ENCODE measurements at places on chromosomes 16 and 17.

DNA sequence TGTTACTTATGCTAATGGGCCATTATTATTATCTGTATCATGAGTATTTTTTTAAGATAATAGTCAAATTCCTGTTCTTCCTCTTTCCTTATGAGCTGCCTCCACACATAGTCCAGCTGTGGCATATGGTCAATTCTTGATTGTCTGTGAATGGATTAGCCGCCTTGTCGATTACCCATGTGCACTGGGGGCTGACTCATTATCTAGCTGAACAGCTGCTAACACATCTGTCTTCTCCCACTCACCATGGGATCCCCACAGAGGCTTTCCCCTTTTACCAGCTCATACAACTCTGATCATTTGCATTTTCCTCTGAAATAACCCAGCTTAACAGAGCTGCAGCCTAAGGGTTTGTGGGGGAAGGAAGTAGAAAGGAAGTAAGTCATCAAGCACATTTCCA is 915.0 kb downstream of the CDH11 start:
- no peak for DNase-seq

- DNase-seq = no peak
These were observed 11.6 kb downstream of the LRRC3C start for GRCh38 chr17:39939106-39939505.

DNA sequence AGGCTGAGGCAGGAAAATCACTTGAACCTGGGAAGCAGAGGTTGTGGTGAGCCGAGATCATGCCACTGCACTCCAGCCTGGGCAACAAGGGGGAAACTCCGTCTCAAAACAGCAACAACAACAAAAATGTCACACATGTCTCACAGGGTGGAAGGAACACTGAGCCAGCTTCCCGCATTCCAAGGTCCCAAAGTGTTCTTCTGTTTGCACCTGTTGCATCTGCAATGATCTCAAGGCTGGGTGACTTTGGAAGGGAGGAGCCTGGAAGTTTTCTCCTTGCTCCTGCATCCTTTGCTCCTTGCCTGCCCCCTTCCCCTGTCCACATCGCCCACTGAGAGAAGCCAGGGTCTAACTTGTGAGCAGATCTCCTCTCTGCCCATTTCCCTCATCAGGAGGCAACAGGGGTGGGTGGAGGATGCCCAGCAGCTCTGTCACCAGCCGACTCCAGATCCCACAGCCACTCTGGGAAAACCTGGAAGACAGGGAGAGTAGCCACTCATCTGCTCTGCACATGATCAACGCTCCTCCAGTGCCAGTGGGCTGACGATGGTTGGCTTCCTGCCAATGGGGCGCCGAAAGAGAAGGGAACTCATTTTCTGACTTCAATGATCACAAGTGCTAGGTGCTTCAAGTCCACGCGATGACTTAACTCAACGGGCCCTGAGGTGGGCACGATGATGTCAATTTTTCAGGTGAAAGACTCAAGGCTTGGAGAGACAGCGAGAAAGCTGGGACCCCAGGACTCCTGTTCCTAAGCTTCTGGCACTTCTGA is 12.6 kb downstream of the CHST6 start:
- no peak for DNase-seq

GRCh38 chr17:81254955-81255717 is 16.0 kb downstream of the NDUFAF8 start:
- DNase-seq = no peak

- DNase-seq = no peak
These were observed 4.8 kb upstream of the UTS2R start for GRCh38 chr17:82366749-82367148.

GRCh38 chr17:29115961-29116803 is 64.0 kb downstream of the MYO18A start:
- DNase-seq = peak; percentile 14

GRCh38 chr17:73069841-73070240 is 22.6 kb downstream of the SLC39A11 start:
- DNase-seq = no peak

GRCh38 chr17:73516431-73516830 is 127.8 kb downstream of the SDK2 start:
- DNase-seq = no peak

GRCh38 chr16:74862743-74863244 is 88.2 kb upstream of the FA2H start:
- DNase-seq = no peak

- peak; percentile 67 for DNase-seq
These were observed at the start of gene MAZ for GRCh38 chr16:29806099-29806579. Gene MAZ (plus strand): TSS chr16:29806529. CDS start chr16:29806702, 173 bp downstream.

- no peak for DNase-seq
These were observed 868.4 kb upstream of the SOX9 start for GRCh38 chr17:71252436-71252835.

- no peak for DNase-seq
These were observed 40.3 kb downstream of the PKD1 start for GRCh38 chr16:2095315-2095853.

GRCh38 chr16:77660311-77660710 is 62.0 kb upstream of the NUDT7 start:
- DNase-seq = no peak

GRCh38 chr17:12421646-12422306 is 243.9 kb upstream of the MYOCD start:
- no peak for DNase-seq

DNA sequence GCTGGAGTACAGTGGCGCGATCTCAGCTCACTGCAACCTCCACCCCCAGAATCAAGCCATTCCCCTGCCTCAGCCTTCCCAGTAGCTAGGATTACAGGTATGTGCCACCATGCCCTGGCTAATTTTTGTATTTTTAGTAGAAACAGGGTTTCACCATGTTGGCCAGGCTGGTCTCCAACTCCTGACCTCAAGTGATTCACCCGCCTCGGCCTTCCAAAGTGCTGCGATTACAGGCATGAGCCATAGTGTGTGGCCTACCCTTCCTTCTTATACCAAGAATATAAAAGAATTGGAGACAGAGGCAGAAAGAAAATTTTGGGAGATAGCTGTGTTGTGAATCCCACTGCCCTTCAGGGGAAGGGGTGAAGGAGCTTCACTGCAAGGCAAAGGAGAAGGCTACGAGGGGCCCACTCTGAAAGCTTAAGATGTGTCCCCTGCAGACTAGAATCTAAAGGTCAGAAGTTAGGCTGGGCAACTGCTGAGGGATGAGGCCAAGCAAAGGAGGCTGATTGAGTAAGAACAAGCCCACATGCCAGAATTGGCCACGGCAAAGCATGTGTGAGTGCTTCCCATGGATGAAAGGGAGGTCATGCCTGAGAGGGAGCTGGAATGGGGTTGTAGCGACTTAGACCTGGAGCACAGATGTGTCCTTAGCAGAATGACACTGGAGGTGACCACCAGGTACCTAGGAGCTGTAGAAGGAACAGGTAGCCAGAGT is 8.4 kb upstream of the CRYBA1 start:
- DNase-seq = no peak
